Bronchial smooth muscle cell (primary cell): ENCODE measurements at places on chromosomes 4 and X. TPM values are rescaled to one million over a fixed set of nuclear protein-coding genes. Genes with fewer than 3 reads are reported as not detected.

Gene SCML2
- 0.79 and 1.1 TPM in 2 replicates for total RNA-seq

Gene NIPAL1
- total RNA-seq: not detected in 2 replicates

Gene KCND1
- total RNA-seq: 1.6 and 4.3 TPM in 2 replicates

Gene DTHD1
- total RNA-seq: not detected in 2 replicates

Gene ARHGAP6
- total RNA-seq: 3.0 and 5.5 TPM in 2 replicates

Gene ARHGEF38
- total RNA-seq: not detected in 2 replicates

Gene STARD8
- total RNA-seq: 5.2 TPM in 2 replicates

Gene CD38
- under 0.01 TPM in 1 of 2 replicates, not detected in the other for total RNA-seq

Gene LRRC66
- total RNA-seq: 0.47 and 0.77 TPM in 2 replicates

Gene ADH4
- not detected in 2 replicates for total RNA-seq

Gene OPRPN
- not detected in 2 replicates for total RNA-seq

Gene TMEM150C
- under 0.01 and 0.17 TPM in 2 replicates for total RNA-seq

Gene INPP4B
- total RNA-seq: 10.9 and 11.2 TPM in 2 replicates
